ENCODE measurements at places on chromosomes 1 and 21.

GRCh38 chr1:158425027-158425426 lies 1.0 kb downstream of the OR10K2 start:
- DNase-seq, result no peak

GRCh38 chr1:79524126-79524525 lies 517.6 kb upstream of the ADGRL4 start:
- peak; percentile 4 for DNase-seq

- DNase-seq, result no peak
Observed at GRCh38 chr1:201751872-201752271, 77.1 kb upstream of the IPO9 start.

DNA sequence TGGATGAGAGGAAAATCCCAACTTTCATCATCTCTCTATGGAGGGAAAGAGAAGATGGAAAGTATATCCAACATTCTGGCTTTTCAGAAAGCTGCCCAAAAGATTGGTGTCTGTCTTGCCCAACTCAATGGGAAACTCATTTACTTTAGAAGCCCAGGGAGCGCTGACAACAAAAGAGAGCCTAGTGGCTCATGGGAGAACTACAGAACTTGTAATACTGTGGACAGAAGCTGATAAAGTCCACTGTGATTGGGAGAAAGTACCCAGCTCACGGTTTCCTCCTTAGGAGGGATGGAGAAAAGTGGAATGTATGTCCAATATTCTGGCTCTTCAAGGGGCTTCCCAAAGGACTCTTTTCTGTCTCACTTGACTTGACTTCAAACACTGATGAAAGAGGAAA lies 66.0 kb downstream of the RGS21 start:
- DNase-seq, result no peak

DNA sequence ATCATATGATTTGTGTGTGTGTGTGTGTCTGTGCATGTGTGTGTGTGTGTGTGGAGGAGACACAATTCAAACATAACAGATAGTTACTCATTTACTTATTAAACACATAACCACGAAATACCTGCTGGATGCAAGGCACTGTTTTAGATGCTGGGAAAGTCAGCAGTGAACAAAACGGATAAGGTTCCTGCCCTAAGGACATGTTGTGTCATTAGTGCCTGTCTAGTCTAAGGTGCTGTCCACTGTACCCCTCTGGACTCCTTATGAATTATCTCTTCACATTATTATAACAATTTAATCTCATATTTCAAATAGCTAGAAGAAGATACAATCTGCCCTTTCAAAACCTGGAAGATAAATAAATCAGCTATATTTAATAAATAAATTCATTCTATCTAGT lies 162.4 kb downstream of the PLPPR5 start:
- peak; percentile 25 for DNase-seq

GRCh38 chr1:205066141-205066818 lies 18.0 kb downstream of the TMEM81 start:
- DNase-seq, result no peak

- no peak for DNase-seq
Observed at GRCh38 chr1:186454981-186455380, 5.9 kb downstream of the PDC start.

DNA sequence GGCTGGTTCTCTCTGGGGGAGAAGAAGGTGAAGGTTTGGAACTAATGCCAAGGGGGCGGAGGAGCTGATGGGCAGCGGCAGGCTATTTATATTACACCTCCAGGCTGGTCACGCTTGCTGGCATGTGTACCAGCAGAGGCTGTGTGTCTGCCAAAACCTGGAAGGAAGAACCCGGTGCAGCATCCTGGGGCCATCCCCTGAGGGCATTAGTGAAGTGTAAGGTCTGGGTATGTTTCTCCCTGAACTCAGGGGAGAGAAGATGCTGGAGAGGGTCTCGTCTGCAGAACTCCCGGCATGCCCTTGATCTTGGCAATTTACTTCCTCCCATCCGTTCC lies 5.3 kb downstream of the DISP3 start:
- DNase-seq, result no peak

DNA sequence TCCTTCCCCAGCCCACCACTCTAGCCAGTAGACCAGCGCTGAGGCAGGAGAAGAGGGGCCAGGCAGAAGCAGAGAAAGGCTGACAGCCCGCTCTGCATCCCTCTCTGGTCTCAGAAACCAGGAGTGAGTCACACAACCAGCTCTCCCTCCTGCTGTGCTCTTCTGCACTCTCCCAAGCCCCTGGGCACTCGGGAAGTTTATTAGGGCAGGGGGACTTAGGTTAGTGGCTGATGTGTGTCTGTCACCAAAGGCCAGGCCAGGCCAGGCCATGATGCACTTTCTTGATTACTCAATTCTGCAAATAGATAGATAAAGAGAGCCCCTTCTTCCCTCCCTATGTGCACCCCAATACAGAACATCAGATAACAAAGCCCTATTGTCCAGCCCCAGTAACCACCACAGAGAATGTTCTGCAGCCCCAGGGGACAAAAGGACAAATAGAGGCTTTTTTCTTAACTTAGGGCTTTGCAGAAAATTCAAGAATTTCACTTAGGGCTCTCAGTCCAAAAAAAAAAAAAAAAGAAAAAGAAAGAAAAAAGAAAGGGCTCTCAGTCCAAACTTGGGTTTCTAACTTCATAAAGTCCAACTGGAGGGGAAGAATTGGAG lies 52.9 kb upstream of the CNTN2 start:
- no peak for DNase-seq

GRCh38 chr1:47754221-47754620 lies 243.0 kb downstream of the TRABD2B start:
- DNase-seq, result no peak

DNA sequence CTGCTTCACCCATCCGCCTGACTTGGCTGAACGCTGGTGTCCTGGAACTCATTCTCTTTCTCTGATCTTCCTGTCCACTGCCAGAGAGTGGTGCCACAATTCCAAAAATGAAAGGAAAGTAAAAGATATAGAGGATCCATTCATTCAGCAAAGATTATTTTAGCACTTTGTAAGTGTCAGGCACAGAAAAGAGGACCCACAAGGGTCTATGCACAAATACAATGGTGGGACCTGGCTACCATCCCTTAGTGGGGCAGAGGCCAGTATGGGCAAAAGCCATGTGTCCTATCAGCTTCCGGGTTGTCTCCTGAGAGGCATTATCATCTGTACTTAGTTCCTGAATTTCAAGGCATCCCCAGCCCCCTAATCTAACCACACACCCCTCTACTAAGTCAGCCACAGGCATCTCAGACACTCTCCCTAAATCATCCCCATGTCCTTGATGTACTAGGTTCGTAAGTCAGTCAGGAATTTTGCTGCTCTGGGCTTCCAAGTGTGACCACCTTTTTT lies 19.0 kb downstream of the SSR2 start:
- DNase-seq, result no peak

- DNase-seq, result no peak
Observed at GRCh38 chr1:208251911-208252835, 8.0 kb upstream of the PLXNA2 start.

- no peak for DNase-seq
Observed at GRCh38 chr1:172288581-172288980, 131.9 kb upstream of the C1orf105 start.

- peak; percentile 30 for DNase-seq
Observed at GRCh38 chr1:110540891-110541685, 22.1 kb upstream of the KCNA10 start.

GRCh38 chr1:26539722-26540121 lies 10.2 kb downstream of the RPS6KA1 start:
- DNase-seq, result no peak

DNA sequence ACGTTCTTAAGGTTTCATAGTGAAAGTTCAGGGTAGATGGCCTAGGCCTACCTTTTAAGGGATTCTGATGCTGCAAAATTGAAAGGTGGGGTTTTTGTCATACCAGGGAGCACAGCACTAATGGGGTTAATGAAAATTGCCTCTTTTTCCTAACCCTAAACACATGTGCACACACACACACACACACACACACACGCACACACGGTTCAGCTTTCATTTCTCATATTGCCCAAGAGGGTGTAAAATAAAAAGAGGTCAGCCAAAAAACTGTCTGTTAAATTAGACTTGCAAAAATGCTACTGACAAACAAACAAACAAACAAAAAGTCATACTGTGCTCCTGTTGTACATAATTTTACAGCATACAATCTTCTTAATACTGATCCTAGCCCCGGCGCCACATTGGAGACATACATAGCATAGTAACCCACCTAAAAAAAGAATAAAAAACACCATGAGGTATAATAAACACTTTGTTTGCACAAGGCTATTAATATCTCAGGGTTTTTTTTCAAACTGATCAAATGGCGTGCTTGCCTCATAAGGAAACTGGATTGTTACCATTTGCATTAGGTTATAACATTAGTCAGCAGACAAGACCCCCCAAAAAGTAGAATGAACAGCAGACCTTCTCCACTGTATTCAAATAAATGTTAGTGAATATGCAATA lies 69.1 kb downstream of the TGFB2 start:
- DNase-seq, result no peak

GRCh38 chr1:11592752-11593151 lies 61.5 kb downstream of the FBXO2 start:
- DNase-seq, result no peak

GRCh38 chr1:237045278-237046016 lies 3.5 kb downstream of the RYR2 start:
- no peak for DNase-seq

- DNase-seq, result no peak
Observed at GRCh38 chr1:54811739-54812655, 10.9 kb upstream of the TTC22 start.

GRCh38 chr1:157105988-157106812 lies 6.6 kb upstream of the ETV3L start:
- peak; percentile 83 for DNase-seq

DNA sequence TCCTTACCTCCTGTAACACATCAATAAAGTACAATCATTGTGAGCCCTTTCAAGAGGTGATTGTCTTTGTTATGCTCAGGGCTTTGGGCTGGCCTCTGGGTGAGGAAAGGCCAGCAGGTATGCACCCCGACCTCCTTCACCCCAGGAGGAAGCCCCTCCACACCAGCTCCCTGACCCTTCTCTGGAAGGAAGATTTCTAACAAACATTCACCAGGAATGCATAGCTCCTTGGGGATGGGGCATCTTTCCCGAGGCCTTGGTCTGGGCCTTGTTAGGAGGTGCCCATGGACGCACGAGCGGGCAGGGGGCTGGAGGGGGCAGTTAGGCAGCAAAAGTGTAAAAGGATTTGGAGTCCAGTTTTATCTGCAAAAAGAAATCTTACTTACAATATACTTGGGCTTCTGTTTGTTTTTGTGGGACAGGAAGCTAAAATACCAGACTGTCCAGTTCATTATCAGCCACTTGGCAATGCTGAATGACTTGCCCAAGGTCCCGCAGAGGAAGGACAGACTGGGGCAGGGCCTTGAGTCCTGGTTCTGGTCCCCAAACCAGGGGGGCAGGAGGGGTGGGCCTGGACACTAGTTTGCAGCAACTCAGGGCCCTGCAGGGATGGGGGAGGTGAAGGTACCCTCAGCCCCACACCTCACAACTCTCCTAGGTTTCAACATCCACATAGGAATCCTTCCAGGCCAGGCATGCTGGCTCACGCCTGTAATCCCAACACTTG lies 10.1 kb downstream of the ZC3H12A start:
- peak; percentile 66 for DNase-seq

DNA sequence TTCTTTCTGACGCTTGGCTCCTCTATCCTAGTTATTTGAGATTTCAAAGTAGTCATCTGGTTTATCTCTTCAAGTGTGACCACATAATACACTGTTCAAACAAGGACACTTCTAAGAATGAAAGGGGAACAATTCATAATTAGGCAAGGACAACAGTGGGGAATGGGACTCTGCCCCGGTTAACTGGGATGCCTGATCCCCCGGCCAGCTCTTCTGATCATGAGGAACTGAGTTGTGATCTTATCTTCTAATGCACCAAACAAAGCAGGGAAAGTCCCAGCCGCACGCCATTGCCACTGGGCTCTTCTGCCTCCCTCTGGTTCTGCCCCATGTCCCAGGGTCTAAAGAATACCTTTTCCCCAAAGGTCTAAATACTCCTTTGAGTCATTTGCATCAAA lies 158.2 kb upstream of the IRF2BP2 start:
- DNase-seq, result no peak

GRCh38 chr1:48906164-48906563 lies 129.5 kb upstream of the BEND5 start:
- no peak for DNase-seq

- peak; percentile 80 for DNase-seq
Observed at GRCh38 chr1:22388671-22389450, 62.8 kb upstream of the ZBTB40 start.

DNA sequence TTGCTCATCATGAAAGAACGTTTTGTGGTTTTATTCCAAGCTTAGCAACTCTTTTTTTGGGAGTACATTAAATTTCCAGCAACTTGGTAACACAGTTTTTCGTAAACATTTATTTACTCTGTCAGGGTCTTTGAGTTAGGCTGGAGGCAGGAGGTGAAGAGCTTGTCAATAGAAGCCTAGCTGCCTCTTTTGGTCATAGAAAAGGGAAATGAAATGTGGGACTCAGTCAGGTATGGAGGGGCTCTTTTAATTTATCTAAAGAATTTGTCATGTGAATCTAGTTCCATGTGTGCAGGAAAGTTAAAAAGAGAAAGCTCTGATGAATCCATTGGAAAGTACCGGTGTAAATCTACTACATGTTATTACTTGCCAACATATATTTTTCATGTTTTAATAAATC lies 45.9 kb upstream of the PRMT6 start:
- DNase-seq, result no peak

GRCh38 chr1:219670426-219671149 lies 57.7 kb upstream of the ZC3H11B start:
- DNase-seq, result no peak

GRCh38 chr1:145997718-145998023 lies 1.3 kb upstream of the TXNIP start:
- no peak for DNase-seq

DNA sequence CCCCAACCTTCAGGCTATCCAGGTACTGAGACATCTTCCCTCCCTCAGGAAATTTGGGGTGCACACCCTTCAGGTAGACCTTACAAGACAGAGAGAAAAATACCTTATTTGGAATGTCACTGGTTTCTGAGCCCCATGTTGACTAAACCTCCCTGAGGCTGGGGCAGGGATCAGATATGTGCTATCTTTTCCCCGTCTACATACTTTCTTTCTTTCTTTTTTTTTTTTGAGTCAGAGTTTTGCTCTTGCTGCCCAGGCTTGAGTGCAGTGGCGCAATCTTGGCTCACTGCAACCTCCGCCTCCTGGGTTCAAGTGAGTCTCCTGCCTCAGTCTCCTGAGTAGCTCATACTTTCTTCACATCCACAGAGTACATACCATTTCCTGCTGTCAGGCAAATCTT lies 1.6 kb downstream of the CYB5R1 start:
- peak; percentile 92 for DNase-seq

GRCh38 chr1:116388122-116388521 lies 15.1 kb downstream of the ATP1A1 start:
- no peak for DNase-seq

GRCh38 chr1:237201155-237201554 lies 159.2 kb downstream of the RYR2 start:
- no peak for DNase-seq
